Activated CD4-positive, alpha-beta T cell treated with anti-CD3 and anti-CD28 coated beads, Interleukin-2, amount 50 U/mL, for 48 hours (primary cell): ENCODE measurements at places on chromosomes 11 and 22.

- DNase-seq, result no peak
These were observed 151.6 kb upstream of the E2F8 start for GRCh38 chr11:19392321-19392720.

DNA sequence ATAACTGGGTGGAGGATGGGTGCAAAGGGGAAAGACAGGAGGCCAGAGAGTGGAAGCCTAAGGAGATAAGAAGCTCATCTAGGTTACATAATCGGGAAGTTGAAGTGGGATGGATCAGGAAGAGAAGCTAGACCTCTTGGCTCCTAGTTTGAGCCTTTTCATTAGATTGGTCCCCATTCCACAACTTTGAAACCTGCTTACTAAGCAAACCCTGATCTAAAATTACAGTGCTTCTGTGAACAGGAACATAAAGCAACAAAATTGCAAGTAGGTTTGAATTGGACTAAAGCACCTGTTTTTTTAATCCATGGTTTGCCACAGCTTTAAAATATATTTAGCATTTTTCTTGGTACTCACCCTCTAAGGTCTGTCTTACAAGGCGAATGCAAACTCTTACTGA lies 80.4 kb upstream of the EED start:
- no peak for DNase-seq

DNA sequence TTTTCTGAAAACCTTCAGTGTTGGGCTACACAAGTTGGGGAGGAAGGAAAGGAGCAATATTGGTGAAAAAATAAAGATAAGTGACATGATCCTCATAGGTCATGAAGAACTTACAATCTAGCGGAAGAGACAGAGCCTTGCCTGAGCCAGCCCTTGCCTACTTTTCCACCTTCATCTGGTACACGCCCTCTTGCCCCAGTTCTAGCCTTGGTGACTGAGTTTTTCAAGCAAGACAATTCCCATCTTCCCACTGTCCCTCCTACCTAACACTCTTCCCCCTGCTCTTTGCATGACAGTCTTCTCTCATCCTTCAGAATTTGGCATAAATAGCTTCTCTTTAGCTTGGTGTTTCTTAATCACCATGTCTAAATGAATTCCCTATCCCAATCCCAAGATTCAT lies 42.6 kb downstream of the BBOX1 start:
- DNase-seq, result no peak

DNA sequence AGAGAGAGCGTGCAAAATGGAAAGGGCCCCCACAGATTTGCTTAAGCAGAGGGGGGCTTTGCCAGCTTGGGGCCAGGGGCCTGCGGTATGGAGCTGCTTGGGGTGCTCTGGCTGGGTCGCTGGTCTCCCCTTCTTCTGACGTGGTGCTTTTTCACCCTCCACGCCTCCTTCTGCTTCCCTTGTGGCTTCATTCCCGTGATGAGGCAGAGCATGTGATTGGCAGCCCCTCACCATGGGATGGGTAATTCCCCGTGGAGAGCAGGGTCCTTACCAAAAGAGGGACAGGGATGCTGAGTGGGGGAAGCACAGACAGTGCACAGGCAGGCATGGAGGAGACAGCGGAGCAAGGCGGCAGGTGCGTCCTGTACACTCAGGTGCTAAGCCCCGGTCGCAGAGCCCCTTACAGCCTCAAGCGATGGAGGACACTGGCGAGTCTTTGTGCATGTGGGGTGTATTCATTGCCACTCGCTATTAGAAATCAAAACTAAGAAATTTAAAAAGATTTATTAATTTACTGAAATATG lies 19.9 kb upstream of the GRAMD4 start:
- DNase-seq, result no peak

DNA sequence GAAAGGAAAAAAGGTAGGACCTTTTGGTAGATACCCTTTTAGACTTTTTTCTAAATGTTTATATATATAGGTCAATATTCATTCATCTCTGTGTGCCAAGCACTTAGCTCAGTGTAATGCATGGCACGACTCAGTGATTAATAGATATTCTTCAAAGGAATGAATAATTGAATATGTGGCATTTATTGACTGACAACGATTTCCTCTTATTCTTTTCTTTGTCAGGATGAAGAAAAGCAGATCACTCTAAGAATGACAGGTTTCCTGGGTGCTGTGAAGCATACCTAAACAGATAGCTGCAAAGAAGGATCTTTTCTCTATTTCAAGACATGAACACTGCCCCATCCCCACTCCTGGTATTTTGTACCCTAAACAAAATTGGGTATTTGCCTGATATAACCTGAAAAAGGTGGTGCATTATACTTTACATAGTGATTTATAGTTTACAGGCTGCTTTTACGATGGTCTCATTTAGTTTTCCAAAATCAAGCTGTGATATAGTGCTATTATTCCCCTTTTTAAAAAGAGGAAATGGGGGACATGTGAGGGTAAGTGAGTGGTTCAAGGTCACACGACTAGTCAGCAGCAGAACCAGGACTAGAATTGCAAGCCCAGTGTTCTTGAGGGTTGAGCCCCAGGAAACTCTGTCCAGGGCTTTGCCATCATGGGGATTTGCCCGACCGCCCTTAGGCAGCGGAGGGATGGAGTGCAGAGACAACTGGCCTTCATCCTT lies 32.9 kb upstream of the CLMP start:
- DNase-seq, result no peak

DNA sequence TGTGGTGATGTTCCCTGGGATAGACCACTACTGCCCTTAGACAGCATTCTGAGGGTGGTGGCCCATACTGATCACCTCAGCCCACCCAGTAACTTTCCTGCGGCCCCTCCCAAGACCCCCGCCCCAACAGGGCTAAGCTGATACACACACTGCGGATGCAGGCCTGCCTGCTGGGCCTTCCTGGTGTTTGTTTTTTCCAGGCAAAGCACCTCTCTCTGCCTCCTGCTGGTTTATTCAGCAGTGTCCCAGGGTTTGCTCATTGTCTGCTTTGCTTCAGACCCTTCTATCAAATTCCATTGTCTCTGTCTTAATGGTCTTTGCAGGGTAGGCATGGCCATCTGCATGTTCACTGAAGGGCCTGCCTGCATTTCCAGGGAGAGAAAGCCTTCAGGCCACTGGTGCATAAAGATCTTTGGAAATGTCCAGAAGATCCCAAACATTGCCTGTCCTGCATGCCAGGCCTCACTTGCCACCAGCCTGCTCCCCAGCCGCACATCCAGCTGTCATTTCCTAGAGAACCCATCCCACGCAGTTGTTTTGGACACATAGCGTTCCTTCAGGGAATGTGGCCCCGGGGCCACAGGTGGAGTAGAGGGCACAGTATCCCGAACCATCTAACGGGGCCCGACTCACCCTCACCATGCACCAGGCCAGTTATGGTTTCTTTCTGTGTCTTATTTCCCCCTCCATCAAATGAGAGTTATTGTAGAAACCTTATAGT lies 50.2 kb downstream of the BCR start:
- DNase-seq, result no peak
